ENCODE measurements at places on chromosomes 11 and 22.

GRCh38 chr11:8356721-8357504 is 93.2 kb upstream of the LMO1 start:
- DNase-seq: no peak

- peak; percentile 48 for DNase-seq
These were observed 82.8 kb upstream of the VSTM5 start for GRCh38 chr11:93933230-93933629.

GRCh38 chr22:39363751-39364515 is 14.1 kb downstream of the SYNGR1 start:
- no peak for DNase-seq

DNA sequence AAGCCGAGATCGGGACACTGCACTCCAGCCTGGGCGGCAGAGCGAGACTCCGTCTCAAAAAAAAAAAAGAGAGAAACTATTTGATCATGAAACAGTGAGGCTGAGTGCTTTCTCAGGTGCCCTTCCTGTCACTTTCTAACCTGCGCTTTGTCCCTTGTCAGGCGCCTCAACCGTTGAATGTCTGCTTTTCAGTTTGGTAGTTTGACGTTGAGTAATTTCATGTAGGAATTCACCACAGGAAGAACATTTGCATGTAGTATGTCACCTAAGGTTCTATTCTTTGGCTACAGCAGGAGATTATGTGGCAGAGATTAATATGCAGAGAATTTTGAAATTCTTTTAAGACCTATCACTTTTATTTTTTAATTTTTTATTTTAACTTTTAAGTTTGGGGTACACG is 57.2 kb downstream of the PPFIA1 start:
- DNase-seq: no peak

DNA sequence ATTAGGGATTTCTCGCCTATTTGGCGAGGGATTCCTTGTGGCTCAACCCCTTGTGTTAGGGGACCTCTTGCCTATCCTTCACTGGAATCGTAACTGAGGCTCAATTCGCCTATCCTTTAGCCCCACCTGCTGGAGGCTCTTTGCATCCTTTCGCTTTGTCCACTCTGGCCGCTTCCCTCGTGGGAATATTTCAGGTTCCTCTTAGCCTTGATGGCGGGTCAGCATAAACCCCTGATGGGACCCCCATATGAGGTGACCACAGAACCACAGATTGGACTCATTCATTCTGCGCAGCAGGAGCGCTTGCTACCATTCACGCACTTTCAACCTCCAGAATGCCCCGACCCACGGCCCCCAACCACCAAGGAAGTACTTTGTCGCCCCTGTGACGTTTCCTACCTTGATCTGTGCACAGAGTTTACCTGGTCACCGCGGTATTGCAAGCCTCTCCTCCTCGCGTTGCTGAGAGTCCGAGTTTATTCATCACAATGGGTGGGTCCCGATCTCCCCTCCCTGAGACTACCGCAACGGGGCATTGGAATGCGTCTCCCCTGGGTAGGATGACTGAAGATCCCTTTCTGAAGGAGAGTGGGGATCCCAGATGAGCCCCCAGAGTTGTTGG is at the start of gene OR52N2:
Gene OR52N2, plus strand, starts transcription at position 425 of the 622 bp plus-strand sequence. CDS start 11,412 bp downstream, outside the sequence.
- DNase-seq: peak; percentile 60

DNA sequence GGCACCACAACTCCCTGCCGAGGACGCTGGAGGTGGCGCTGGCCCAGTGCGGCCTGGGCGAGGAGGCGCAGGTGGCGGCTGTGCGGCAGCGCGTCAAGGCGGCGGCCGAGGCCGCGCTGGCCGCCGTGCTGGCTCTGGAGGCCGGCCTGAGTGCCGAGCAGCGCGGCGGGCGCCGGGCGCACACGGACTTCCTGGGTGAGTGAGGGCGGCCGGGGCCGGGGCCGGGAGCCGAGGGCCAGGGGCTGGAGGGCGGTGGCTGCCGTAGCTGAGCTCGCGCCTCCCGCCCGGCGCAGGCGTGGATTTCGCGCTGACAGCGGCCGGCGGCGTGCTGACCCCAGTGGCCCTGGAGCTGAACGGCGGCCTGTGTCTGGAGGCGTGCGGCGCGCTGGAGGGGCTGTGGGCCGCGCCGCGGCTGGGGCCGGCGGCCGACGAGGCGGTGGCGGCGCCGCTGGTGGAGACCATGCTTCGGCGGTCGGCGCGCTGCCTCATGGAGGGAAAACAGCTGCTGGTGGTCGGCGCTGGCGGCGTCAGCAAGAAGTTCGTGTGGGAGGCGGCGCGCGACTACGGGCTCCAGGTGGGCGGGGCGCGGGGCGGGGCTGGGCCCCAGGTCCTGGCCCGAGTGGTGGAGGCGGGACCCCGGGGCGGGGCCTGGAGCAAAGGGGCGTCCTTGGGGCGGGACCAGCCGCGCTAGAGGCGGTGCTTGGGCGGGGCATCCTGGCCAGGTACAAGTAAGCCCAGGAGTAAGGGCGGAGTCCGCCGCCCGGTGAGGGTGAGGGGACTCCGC is 5.4 kb downstream of the CARNS1 start:
- peak; percentile 66 for DNase-seq

DNA sequence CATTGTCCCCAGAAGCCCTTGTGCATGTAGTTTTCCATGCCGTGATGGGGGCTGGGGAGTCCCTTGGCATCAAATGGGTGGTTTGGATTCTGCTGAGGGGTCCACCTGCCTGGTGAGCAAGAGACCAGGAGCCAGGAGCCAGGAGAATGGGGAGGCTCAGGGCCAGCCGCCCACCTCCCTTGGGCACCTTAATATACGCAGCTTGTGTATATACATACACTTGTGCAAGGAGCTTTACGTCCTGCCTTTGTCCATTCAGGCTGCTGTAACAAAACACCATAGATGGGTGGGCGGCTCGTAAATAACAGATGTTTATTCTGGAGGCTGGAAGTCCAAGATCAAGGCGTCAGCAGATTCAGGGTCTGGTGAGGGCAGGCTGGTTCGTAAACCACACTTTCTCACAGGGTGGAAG is 62.5 kb downstream of the SMIM38 start:
- DNase-seq: no peak

DNA sequence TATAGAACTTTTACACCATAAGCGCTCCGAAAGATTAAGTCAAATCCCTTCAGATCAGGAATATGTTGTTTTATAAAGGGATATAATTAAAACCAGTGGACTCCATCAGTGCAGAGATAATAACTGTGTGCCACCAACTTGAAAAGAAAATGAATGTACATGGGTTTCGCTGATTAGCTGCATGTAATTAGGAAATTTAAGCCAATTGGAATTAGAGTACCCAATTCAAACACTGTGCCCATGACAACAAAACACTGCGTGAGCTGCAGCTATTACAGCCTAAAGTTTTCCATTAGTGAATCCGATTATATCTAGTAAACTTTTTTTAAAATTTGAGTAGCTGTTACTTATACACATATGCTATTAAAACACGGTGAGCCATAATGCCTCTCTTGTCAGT is 392.3 kb upstream of the ARHGAP42 start:
- DNase-seq: no peak

- DNase-seq: no peak
These were observed 267.7 kb downstream of the LARGE1 start for GRCh38 chr22:33652615-33653014.

GRCh38 chr11:843818-844692 is 1.4 kb downstream of the TSPAN4 start:
- peak; percentile 91 for DNase-seq

DNA sequence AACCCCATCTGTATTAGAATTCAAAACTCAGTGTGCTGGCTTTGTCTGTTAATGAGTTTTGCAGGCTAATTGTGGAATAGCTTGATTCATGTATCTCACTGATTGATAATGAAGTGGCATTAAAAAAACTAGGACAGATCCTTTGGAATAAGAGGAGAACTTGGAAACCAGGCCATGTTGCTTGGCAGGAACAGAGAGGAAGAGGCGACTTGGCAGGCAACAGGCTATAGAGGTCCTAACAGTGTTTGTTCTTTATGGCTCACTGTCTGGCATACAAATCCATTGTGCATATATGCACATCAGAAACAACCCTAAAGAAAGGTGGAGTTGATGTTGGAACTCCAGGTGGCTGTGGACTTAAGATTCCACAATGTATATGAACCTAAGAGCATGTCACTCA is 17.4 kb upstream of the OR9I1 start:
- no peak for DNase-seq

- DNase-seq: no peak
These were observed 21.1 kb downstream of the PRR14L start for GRCh38 chr22:31728857-31729256.

GRCh38 chr22:45101515-45102227 is 62.1 kb upstream of the NUP50 start:
- no peak for DNase-seq

GRCh38 chr22:18999008-18999407 is 62.9 kb upstream of the PRODH start:
- no peak for DNase-seq

DNA sequence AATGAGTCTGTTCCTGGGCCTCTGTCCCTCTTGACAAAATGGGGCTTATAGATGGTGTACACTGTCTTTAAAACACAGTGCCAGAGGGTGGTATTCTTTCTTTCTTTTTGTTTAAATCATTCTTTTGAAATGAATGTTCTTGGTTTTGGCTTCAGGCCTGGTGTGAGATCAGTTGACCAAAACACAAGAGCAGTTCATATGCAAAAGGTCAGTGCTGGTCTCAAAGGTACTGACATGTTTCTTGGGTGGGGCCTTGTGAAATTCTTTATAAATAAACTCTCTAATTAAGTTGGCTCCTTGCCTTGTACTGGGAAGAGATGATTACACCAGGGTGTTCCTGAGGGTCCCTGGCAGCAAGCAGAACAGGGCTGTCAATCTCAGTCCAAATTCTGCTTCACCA is 110.0 kb downstream of the FBXO7 start:
- peak; percentile 15 for DNase-seq

GRCh38 chr11:110176366-110177085 is 83.3 kb downstream of the ZC3H12C start:
- no peak for DNase-seq

DNA sequence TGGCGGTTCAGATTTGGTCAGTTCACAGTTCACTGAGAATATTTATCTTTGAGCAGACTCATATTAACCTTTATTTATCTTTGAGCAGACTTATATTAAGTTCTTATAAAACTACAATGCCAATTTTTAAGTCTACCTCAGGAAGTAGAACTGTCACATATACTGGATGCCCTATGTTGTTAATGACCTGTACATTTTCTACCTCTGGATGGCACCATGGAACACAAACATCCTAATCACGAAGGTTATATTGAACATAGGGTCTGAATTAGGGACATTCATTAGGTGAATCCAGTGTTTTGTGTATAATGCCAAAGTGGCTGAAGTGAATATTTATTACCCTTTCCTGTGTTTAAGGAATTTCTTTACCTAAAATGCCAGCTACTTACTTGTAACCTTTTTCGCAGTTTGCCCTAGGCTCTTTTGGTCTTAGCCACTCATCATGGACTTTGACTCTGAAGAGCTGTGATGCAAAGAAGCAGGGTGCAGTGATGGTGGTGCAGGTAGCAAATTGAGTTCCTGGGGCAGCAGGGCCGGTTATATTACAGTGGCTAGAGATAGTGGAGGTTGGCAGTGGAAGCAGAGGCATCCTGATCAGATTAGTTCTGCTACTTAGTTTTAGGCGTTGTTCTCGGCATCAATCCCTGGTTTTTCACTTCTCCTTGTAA is 71.8 kb downstream of the STIM1 start:
- no peak for DNase-seq

DNA sequence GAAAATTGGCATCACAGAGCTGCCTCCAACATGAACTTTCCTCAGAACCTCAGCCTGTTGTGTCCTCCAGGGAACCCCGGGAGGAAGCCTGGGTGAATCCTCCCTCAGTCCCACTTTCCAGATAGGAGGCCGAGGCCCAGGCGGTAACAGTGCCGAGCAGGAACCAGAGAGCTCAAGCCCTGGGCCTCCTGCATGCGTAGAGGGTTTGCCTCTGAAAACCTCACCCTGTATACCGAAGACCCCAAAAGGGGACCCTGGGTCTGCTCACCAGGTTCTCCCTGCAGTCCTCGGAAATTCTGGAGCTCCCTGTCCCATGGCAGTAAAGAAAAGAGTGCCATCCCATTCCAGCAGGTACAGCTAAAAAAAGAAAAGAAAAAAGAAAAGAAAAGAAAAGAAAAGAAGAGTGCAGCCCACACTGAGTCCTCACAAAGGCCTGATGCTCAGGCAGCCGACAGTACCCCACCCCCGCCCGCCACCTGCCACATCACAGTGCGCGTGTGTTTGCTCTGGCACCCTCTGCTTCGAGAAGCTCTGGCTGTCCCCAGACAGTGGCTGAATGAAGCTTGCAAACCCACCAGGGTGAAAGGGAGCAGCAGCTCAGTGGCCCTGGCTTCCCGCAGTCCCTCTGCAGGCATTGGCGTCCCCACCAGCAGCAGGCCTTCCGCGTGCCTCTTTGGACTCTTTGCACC is 28.4 kb upstream of the FADD start:
- no peak for DNase-seq

DNA sequence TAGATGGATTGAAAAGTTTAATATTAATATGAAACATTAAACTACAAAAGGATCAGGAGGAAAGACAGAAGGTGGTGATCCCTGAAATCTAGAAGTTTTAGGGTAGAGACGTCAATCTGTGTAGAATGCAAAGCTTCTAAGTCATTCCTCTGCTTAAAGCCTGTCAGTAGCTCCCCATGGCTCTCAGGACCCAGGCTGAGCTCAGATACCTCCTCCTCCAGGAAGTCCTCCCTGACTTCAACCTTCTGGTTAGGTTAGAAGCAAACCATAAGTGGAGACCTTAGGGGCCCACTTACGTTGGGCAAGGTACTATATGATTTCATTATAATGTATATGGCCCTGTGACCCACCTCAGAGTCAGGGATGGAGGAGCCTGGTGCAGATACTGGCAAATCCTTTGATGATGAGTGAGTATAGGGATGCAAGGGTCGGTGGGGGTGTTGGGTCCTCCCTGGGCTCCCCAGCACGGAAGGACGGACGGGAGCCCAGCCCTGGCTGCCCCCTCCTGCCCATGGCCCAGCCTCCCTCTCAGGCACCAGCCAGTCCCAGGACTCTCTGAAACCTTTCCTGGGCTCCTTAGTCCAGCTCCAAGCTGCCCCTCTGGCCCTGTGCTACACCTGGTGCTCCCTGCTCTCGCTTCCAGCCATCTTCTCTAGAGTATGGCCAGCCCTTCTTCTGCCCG is 3.2 kb upstream of the PPP6R3 start:
- no peak for DNase-seq

DNA sequence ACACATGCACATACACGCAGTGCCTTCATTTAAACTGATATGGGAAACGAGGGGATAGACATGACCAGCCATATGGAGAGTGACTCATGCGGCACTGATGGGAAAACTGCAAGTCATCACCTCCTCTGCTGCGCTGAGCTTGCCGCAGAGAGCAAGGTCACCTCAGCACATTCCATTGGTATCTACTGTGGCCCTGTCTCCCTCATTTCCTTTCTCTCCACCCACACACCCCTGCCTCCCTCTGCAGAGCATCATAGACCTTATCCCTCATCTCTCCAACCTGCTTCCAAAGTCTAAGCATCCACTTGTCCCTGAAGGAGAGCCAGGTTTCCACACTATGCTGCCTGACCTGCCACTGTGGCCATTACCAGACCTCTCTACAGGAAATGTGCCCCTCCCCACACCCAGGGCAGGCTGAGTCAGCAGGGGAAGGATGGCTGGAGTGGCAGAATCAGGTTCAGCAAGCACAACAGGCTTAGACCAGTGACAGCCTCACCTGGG is 116.9 kb upstream of the SNX19 start:
- DNase-seq: peak; percentile 34

- no peak for DNase-seq
These were observed 4.0 kb upstream of the FAM111A start for GRCh38 chr11:59138643-59139042.

GRCh38 chr11:108927791-108928545 is 263.1 kb downstream of the DDX10 start:
- no peak for DNase-seq
